ENCODE measurements at places on chromosomes 7 and 10.
A peak's percentile ranks its signal among the peaks of the same experiment; 100 is the strongest.

DNA sequence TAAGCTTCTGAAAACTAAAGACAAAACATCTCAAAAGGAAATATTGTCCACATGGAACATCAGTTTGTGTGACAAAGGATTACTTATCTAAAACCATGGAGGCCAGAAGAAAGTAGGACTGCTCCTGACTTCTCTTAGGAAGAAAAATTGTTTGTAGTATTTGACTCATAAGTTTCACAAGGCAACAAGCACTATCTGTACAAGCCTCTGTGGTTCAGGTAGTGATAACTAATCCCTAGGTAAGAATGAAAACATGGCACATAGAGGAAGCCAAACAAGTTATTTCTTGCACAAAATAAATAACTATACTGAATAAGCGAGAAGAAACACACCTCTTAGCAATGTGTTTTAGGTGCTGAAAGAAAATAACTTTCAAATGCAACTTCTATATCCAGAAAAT, 30.3 kb downstream of the TFPI2 start:
- no peak for DNase-seq

DNA sequence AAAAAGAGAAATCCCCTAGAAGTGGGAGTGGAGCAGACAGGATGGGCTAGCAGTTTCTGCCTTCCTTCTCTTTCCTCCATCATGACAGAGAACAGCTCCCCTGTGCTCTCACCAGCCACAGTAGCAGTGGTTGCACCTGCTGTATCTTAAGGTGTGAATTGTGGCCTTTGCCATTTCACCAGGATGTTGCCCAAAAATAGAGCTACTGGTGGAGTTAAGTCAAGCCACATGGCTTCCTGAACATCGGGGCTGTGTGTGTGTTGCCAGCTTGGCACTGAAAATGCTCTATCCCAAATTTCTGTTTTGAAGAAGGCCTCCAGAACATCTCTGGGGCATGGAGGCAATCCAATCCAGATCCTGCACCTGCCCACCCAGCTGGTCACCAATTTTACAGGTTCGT, 348.7 kb downstream of the EXOC4 start:
- DNase-seq: no peak

- no peak for DNase-seq
These were observed 135.4 kb downstream of the CXCL12 start for GRCh38 chr10:44249490-44249889.

DNA sequence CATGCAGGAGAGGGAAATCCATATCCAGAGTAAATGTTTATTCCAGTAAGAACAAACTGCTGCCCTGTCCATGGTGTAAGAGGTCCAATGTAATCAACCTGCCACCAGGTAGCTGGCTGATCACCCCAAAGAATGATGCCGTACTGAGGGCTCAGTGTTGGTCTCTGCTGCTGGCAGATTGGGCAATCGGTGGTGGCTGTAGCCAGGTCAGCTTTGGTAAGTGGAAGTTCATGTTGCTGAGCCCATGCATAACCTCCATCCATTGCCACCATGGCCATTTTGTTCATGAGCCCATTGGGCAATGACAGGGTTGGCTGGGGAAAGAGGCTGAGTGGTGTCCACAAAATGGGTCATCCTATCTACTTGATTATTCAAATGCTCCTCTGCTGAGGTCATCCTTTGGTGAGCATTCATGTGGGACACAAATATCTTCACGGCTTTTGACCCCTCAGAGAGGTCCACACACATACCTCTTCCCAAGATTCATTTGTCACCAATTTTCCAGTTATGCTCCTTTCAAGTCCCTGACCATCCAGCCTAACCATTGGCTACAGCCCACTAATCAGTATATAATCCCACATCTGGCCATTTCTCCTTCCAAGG, 23.3 kb upstream of the PAPSS2 start:
- no peak for DNase-seq

DNA sequence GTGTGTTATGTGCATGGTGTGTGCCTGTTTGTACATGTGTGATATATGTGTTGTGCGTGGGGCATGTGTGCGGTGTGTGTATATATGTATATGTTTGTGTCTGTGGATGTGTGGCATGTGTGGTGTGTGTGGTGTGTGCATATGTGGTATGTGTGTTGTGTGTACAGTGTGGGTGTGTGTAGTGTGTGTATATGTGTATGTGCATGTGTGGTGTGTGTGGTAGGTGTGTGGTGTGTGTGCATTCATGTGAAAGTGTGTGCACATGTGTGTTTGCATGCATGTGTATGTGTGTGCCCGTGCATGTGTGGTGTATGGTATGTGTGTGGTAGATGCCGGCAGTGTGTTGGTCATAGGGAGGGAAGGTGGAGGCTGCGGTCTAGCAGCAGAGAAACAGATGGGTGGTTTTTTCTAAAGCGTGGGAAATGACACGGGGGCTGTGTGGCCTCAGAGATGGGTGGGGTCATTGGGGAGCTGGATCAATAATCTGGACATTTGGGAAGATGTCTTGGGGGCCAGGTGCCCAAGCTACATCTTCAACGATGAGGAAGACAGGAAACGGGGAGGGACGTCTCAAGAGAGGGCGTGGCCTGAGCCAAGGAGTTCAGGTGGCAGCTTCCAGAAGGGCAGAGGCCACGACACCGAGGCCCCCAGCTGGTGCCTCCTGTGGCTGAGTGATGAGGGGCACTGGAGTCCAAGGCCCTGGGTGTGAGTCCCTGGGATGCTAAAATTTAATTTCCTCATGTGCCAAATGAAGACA, 481.3 kb downstream of the DNAJB6 start:
- no peak for DNase-seq

DNA sequence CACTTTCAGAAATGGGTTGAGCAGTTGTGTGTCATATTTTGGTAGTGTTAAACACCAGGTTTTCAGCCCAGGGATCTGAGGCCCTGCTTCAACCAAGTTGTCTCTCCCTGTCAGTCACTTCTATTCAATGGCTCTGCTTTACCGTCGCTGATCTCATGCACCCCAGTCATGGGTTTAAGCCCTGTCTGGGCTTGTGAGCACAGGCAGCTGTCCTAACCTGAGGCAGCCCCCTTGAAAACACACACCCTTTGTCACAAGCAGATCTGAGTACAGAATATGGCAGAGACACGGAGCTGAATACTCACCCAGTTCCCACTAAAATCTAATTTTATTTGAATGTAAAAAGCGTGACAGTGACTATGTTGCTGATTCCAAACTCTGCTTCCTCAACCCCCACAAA, 110.6 kb upstream of the GLI3 start:
- no peak for DNase-seq

DNA sequence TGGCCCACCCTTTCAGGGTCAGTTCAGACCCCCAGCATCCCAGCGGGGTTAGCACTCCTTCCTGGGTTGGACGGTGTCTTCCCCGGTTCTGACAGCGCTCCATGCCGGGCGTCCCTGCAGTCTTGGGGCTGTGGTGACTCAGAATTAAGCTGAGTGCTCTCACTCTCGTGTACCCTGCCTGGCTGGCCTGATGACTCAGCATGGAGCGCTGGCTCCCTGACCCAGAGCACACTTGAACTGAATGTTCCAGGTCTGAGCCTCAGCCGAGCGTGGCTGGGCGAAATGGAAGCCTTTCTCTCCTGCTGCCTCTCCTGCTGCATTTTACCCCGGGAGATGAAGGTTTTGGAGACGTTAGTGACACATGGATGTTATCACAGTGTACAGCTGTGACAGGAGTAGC, 7.1 kb downstream of the BAG3 start:
- no peak for DNase-seq

- DNase-seq: no peak
These were observed 27.1 kb downstream of the KLF6 start for GRCh38 chr10:3757638-3758490.

GRCh38 chr10:71745664-71746250, 26.2 kb upstream of the C10orf105 start:
- no peak for DNase-seq

DNA sequence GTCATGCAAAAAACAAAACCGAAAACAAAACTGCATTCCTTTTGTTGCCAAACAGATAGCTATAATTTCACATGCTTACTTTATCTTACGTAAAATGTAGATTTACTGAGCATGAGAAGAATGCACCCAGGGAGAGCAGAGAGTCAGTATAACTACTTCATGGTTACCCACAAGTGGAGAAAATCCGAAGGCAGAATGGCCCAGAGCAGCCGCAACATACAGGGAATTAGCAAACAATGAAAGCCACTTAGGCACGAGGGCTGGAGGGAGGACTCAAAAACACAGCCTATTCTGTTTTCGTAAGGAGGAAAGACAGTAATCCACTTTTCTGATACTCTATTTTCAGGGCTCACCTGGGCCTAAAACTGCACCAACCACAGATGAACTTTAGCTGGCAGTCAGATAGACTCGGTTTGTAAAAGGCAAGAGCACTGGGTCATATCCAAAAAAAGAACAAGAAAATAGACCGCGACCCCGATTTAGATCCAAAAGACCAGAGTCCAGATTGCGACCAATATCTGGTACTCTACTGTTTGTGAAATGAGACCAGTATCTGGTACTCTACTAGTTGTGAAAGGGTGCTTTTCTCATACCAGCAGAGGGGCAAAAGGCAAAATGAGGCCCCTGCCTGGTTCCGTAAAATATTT, 1.3 kb downstream of the ITPRIP start:
- DNase-seq: no peak

DNA sequence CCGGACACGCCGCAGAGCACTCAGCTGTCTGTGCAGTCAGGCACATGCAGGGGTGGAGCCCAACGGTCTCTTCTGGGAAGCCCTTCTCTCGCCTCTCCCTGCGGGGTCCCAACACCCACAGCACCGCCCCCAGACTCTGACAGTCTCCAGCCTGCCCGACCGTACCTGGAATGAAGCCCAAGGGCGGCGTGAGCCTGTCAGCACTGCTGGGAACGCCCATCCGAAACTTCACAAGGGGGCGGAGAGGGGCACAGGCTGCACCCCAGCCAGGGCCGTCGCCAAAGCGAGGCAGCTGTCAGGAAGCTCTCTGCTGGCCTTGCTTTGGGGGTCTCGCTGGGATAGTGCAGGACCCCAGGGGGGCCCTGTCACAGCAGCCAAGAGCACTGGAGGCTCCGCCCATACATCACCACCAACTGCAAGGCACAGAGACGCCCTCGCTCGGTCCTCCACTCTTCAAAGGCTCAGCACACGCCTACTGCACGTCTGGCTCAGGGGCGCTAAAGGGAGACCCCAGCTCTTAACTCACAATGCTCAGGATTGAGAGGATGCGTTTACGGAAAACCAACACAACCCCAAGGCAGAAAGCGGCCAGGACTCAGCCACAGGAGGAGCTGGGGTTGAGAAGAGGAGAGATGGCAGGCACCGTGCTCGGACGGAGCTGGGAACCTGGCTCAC, 30.9 kb downstream of the MAD1L1 start:
- no peak for DNase-seq

- DNase-seq: peak; percentile 78
These were observed 259.6 kb upstream of the PPP2R2D start for GRCh38 chr10:131641231-131641630.

- DNase-seq: no peak
These were observed 22.8 kb upstream of the ADAMTS14 start for GRCh38 chr10:70649526-70649925.
